ENCODE measurements at places on chromosomes 13 and 19.
A peak's percentile ranks its signal among the peaks of the same experiment; 100 is the strongest.

GRCh38 chr13:24860770-24861169 is 96.8 kb downstream of the RNF17 start:
- DNase-seq, result no peak

- no peak for DNase-seq
Observed at GRCh38 chr13:36082396-36082795, 48.8 kb downstream of the DCLK1 start.

DNA sequence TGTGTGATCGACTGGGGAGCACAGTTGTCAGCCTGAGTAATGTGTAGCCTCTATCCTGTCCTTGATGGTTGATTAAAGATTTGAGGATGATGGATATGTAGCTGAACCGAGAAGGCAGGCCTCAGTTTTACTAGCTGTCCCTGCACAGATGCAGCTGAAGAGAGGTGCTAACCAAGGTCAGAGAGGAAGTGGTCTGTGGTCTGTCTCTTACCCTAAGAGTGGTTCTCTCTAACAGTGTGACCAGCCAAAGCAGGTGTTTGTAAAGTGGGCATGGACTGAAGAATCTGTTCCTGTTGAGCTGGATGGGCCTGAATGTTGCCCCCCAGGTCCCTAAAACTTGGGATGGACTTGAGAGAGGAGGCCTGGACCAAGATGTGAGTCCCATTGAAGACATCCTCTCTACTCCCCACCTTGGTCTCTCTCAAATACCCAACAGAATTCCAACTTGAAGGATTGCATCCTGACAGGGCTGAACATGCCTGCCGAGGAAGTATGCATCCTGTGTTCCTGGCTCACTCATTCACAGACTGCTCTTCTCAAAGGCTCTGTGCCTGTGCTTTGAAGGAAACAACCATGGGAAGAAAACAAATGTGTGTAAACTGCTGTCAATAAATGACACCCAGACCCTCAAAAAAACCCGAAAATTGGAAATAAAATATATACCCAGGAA is 223.8 kb downstream of the MAB21L1 start:
- DNase-seq, result no peak

GRCh38 chr13:113407103-113407530 is 43.2 kb upstream of the GRTP1 start:
- DNase-seq, result no peak

DNA sequence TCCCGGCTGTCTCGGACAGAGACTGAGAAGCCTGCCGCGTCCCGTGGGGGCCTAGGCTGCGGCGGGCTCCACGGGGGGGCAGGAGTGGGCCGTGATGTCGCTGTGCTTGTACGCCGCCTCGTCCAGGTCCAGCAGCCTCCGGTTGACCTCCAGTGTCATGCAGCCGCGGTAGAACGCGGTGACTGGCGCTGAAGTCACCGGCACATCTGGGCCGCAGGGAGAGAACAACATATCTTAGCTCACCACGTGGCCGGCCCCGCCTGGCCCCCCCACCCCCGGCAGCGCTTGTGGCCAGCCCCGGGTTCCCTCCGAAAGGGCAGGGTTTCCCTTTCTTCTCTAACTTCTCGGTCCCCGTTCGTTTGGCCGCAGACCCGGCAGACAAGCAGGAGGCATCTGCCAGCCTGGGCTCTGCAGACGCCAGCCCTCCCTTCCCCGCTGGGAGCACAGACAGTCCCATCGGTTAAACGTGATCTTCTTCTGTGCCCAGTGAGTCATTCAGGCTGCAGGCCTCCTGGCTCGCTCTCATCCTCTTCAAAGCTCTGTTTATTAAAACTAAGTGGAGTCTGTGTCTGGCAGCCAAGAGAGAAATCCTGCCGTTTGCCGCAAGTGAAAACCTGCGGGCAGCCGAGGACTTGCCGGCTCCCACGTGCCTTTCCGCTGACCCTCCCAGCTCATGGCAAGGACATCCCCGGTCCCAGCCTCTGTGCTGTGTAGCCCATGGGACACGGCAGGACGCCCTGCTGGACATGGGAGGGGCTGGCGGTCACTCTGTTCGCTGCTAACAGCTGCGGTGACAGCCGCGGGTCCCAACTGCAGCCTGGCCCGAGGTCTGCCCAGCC is 42.8 kb downstream of the GAS6 start:
- DNase-seq, result no peak

DNA sequence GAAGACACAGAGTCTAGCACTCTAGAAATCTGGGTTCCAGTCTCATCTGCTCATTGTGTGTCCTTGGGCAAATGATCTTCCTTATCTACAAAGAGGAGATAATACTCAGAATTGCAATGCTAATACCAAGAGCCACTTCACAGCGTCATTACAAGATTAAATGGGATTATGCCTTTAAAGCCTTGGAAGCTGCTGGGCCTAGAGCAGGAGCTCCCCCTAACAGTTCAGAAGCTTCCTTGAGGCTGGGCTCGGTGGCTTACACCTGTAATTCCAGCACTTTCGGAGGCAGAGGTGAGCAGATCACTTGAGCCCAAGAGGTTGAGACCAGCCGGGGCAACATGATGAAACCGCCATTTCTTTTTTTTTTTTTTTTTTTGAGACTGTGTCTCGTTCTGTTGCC is 27.6 kb downstream of the AP2S1 start:
- DNase-seq, result no peak

DNA sequence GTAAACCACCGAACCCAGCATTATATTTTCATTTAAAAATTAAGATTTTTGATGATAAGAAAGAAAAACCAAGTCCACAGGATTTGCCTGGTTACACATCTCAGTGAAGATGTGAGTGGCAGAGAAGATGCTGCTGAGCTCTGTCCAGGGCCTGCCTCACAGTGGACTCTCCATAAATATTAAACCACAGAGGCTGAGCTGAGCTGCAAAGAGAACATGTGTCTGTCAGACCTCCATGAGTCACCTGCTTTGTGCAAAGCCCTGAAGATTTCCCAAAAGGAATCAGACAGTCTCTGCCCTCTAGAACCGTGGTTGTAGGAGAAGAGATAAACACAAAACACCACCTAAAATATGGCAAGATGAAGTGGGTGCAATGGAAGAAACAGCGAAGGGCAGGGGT is 127.2 kb upstream of the TSC22D1 start:
- DNase-seq, result no peak

DNA sequence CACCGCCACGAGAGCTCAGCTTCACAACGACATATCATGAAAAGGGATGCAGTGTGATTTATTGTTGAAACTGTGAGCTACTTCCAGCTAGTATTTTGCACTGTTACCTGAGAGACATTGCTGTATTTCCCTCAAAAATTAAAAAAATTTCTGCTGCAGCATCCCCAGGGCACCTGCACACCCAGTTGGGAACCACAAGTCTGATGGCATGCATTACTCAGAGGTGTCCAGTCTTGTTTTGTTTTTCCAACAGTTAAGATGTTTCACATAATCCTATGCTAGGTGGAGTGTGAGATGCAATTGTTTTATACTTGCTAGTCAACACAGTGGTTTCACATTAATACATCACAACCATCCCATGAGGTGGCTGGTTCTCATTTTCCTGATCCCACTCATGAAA is 285.2 kb downstream of the SHISA2 start:
- DNase-seq, result no peak

GRCh38 chr19:50626011-50626410 is 13.7 kb downstream of the SYT3 start:
- no peak for DNase-seq

DNA sequence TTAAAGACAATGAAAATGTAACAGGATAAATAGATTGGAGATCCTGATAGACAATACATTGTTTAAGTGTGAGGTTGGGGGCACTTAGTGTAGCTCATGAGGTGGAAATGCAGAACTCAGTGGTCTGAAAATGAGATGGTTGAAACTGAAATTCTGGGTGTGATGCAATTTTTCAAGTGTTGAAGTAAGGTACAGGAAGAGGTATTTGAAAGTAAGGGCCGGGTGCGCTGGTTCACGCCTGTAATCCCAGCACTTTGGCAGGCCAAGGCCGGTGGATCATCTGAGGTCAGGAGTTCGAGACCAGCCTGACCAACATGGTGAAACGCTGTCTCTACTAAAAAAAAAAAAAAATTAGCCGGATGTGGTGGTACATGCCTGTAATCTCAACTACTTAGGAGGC is 113.0 kb downstream of the UFM1 start:
- DNase-seq, result no peak

- no peak for DNase-seq
Observed at GRCh38 chr13:21130116-21130515, 46.2 kb downstream of the SKA3 start.

GRCh38 chr13:46184277-46184699 is 2.3 kb upstream of the LCP1 start:
- DNase-seq, result peak; percentile 61

DNA sequence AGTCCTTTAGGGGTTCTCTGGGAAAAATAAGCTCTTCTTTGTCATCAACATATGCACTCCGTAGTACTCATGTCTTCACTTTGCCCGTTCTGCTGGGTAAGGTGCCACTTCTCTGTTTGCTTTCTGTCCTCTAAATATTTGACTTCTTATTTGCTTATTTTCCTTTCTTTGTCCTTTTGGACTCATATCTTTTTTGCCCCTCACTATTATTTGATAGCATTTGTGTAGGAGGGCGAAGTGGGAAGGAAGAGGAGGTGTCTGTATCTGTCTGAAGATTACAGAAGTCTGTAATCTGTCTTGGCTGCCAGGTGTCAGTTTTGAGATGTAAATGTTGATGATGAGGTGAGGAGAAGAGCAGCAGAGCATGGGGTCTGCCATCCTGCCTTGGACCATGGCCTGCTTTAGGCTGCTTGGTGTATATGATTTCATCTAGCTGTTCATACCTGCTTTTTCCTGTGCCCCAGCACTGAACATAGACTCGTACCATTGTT is 30.8 kb downstream of the USPL1 start:
- DNase-seq, result no peak

- DNase-seq, result peak; percentile 47
Observed at GRCh38 chr19:8396563-8397203, 6.5 kb downstream of the RAB11B start.

- DNase-seq, result no peak
Observed at GRCh38 chr13:44211286-44211685, 162.3 kb upstream of the SERP2 start.

- no peak for DNase-seq
Observed at GRCh38 chr19:54252243-54252642, 4.8 kb downstream of the LILRB5 start.

GRCh38 chr13:23391752-23392151 is 41.8 kb downstream of the SACS start:
- DNase-seq, result no peak

DNA sequence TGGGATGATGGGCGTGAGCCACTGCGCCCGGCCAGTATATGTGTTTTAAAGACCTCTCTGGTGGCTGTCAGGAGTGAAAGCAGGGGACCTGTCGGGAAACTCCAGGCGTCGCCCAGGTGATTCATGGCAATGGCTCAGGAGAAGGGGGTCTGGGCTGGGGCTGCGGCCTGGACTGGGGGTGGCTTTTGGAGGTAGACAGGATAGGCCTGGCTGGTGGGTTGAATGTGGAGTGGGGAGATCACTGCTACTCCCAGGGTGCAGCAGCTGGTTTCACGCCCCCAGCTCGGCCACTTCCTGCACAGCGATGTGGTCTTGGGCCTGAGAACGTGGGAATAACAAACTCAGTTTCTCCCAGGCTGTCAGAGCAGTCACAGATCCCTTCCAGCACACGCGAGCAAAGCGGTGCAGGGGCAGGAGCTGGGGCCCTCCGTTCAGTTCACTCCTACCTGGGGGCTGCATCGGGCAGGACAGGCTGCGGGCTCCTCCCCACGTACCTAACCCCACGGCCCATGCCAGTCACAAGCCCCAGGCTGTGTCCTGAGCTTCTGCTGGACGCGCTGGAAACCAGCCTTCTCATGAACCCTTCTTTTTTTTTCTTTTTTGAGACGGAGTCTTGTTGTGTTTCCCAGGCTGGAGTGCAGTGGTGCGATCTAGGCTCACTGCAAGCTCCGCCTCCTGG is 18.9 kb downstream of the KDM4B start:
- DNase-seq, result no peak

DNA sequence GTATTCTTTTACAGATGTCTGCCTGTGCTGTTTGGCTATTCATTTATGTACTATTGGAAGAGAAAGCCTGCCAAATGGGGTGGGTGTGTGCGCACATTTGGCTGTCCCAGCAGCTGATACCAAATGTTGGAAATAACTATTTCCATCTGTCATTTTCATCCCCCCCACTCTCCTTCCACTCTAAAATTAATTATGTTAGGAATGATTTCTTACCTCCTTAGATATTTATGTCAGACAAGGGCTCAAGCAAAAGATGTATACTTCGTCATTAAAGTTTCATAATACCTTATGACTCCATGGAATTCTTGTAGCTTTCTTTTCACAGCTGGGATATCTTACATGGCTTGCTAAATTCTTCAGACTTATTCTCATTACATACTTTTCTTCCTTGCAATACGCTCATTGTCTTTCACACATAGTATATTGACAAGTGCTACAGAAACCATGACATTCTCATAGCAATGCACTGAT is 18.6 kb downstream of the ITM2B start:
- DNase-seq, result no peak

DNA sequence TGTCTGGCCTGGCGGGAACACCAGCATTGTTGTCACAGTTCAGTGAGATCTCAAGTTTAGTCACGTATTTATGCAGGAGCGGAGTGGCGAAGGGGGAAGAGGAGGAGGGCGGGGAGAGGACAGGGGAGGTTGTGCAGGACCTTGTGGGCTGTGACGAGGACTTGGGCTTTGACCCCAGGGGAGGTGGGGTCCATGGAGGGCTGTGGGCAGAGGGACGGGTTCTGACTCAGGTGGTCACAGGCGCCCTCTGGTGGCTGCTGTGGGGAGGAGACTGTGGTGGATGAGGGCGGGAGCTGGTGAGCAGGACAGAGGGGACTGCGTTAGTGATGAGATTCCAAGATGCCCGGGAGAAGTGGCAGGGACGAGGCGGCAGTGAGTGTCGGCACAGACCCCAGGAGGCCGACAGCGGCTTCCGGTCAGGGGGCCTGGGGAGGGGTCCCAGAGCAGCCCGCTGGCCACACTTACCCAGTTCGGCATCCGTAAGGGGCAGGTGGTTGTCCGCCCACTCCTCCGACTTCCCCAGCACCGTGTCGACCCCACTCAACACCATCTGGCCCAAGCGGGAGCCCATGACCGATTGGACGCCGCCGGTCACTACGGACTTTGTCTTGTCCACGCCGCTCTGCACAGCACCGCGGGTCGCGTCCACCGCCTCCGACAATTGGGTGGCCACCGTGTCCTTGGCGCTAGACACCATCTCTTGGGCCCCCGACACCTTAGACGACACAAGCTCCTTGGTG is 15.7 kb downstream of the PLIN3 start:
- peak; percentile 70 for DNase-seq

DNA sequence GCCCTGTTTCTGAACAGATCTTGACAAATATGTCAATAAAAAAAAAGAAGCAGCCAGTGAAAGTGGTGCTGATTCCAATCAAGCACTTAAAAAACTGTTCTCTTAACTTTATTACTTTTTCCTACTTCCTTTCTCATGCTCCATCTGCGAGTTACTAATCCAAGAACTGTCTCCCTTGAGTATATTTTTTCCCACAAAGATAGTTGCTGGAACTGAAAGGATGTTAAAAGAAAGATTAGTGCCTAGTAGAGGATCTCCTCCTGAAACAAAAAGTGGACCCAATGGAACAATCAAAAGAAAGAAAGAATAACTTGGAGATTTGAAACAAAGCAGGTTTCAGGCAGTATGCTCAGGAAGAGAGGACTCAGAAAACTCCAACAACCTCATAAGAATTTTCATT is 1034.8 kb downstream of the PCDH17 start:
- no peak for DNase-seq

- no peak for DNase-seq
Observed at GRCh38 chr13:44692173-44692713, 116.1 kb upstream of the TSC22D1 start.
